Stimulated activated CD8-positive, alpha-beta memory T cell treated with anti-CD3 and anti-CD28 coated beads, Interleukin-15, amount 100 ng/mL, for 24 hours (primary cell): ENCODE measurements at places on chromosomes 1 and 21.

- no peak for DNase-seq
These were observed 110.8 kb downstream of the SLC5A9 start for GRCh38 chr1:48333316-48333715.

GRCh38 chr1:107535091-107535490 is 394.3 kb downstream of the NTNG1 start:
- DNase-seq = no peak

- no peak for DNase-seq
These were observed 24.4 kb downstream of the SZRD1 start for GRCh38 chr1:16391411-16391810.

GRCh38 chr1:188825471-188825870 is 1652.2 kb downstream of the BRINP3 start:
- no peak for DNase-seq

- DNase-seq = no peak
These were observed 34.4 kb downstream of the FH start for GRCh38 chr1:241485145-241485544.

- no peak for DNase-seq
These were observed 63.9 kb downstream of the CSMD2 start for GRCh38 chr1:34101151-34101550.

DNA sequence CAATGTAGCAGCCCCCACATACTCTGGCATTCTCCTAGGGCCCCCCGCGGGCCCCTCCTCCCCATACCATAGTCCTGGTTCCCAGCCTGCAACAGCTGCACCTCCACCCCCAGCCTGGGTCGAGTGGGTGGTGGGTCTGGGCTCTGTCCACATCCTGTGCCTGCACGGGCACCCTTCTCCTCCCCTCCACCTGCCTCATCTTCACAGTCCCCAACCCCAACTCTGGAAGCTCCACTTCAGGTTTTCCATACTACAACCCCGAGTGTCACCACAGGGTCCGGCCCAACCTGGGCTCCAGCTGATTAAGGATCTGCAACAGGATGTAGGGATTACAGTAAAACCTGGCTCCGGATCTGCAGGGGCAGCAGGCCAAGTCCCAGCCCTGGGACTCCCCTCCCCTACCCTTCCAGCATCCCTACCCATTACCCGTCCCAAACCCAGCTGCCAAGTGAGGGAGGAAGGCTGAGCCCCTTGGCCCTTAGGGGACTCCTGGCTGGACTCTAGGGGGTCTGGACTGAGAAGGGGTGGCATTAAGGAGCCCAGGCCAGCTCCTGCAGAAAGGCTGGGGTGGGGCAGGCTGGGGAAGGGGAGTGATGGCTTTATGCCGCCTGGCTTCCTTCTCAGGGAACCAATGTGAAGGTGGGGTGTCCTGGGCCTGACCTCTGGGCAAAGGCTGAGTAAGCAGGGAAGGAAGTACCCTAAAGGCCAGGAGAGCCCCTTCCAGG is 116.8 kb downstream of the CASZ1 start:
- DNase-seq = no peak

GRCh38 chr21:42704861-42705260 is 51.4 kb downstream of the PDE9A start:
- no peak for DNase-seq

DNA sequence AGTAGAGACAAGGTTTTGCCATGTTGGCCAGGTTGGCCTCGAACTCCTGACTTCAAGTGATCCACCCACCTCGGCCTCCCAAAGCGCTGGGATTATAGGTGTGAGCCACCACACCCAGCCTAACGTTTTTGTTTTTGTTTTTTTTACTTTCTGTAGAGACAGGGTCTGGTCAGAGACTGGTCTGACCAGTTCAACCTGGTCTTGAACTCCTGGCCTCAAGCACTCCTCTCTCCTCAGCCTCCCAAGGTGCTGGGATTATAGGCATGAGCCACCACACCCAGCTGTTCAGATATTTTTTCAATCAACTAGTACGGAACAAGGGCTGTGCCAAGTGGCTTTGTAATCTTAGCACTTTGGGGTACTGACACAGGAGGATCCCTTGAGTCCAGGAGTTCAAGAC is 209.5 kb downstream of the RERE start:
- no peak for DNase-seq

- no peak for DNase-seq
These were observed 192.2 kb downstream of the PRDM2 start for GRCh38 chr1:13892198-13892597.

GRCh38 chr1:117967477-117967876 is 37.9 kb downstream of the WDR3 start:
- no peak for DNase-seq
